ENCODE measurements at places on chromosomes 6 and 20.

DNA sequence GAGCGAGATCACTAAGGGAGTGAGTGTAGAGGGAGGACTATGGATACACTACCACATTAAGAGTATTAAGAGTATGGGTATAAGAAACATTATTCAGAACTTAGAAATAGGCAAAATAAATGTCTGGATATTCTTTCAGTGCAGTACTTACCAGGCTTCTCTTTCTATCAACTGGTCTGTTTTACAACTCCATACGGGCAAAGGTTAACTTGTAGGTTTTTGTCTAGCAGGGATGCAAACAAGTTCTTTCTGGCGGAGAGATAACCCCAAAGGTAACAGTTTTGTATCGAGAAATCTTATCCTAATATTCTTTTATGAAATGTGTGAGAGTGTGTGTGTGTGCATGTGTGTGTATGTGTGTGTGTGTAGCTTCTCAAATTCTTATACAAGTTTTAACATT, 186.2 kb downstream of the ARHGAP18 start:
- no peak for DNase-seq

GRCh38 chr6:124462750-124463149, 499.5 kb upstream of the RNF217 start:
- DNase-seq = no peak

- DNase-seq = no peak
These were observed 1021.6 kb downstream of the EYS start for GRCh38 chr6:64685401-64685800.

DNA sequence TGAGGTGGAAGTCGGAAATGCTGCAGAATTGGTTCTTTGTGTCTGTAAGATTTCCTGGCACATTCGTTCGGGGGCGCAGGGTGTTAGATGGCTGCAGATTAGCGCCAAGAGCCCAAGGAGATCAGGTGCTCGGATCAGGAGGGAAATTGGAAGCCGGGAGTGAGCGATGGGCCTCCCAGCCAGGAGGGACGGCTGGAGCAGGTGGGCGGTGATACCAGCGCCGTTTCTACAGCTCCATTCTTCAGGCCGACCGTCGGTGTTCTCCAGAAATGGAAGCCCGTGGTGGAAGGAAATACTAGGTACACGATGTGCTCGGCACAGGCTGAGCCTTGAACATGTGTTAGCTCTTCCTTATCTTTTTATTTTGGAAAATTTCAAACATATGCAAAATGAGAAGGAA, 6.5 kb downstream of the SIRPA start:
- no peak for DNase-seq

DNA sequence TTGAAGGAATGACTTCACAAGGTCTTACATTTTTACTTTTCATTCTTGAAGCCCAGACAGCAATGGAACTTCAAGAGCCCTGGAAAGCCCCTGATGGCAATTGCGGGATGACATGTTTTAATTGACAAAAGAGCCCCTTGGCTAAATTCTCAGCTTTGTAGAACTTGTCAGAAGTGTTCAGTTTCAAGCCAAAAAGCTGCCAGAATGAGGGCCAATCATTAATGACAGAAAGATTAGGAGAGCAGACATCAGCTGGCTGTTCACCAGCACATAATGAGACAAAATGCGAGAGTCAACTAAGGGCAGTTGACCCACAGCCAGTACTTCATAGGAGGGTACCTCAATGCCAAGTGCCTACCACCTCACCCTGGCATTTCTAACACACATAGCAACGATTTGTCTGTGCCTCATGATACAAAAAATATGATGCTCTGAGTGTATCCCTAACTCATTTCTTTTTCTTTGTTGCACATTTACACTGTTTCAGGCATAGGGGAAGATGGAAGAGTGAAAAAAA, 243.1 kb downstream of the MYLK4 start:
- no peak for DNase-seq

DNA sequence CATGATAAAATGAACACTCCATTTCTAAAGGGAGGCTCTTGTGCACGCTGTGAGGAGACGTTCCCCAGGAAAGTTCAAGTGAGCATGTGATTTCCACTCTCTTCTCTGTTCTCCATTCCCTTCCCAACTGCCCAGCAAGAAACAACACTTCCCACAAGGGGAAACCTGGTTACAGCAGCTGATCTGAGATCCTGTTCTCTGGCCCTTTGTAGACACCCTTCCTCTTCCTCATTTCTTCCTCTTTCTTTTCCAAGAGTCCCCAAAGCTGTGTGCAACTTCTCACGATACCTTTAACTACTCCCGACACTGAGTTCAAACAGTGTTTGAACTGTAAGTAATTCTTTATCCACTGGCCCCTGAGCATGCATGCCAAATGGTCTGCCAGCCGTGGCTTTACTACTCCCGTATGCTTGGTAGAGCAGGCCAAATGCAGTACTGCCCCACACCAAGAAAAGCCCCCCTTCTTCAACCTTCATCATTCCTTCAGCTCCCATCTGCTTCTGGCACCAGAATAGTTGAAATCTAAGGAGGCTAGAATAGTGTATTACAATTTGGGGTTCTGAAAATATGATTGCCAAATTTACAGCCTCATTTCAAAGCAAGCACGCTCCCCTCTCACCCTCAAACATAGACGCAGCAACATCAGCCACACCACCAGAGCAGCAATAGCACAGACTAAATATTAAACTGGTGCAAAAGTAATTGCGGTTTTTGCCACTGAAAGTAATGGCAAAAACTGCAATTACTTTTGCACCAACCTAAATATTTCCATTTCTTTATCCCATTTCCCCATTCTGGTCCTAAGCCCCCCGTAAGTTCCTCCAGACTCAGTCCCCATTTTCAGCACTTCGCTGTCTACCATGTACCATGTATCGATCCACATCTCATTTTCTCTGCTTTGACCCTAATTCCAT, 4.3 kb downstream of the HLA-DMB start:
- DNase-seq = no peak

GRCh38 chr6:21265730-21266044, 327.9 kb upstream of the SOX4 start:
- DNase-seq = no peak

GRCh38 chr6:37280162-37280887, 22.4 kb upstream of the TMEM217 start:
- DNase-seq = no peak

GRCh38 chr6:150100745-150101144, 31.8 kb upstream of the ULBP3 start:
- no peak for DNase-seq

DNA sequence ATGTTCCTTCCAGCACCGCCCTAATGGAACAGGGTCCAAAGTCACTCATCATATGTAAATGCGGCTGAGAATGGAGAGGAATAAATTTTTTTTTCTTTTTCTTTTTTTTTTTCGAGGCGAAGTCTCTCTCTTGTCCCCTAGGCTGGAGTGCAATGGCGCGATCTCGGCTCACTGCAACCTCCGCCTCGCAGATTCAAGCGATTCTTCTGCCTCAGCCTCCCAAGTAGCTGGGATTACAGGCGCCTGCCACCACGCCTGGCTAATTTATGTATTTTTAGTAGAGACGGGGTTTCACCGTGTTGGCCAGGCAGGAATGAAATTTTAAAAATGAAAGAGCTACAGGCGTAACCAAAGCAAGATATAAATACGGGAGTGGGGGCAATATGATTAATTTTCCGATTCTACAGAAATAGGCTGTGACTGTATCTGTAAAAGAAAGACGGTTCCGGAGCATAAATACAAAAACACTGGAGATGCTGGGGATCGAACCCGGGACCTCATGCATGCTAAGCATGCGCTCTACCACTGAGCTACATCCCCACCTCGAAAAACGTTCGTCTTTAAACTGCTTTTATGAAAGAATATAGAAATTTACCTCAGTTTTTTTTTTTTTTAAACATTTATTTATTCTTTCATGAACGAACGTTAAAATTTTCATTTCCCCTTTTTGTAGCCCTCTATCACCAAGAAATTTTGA, 132.2 kb downstream of the GPX5 start:
- peak; percentile 56 for DNase-seq

GRCh38 chr20:34954904-34955230, 739 bp downstream of the GSS start:
- DNase-seq = no peak

- no peak for DNase-seq
These were observed 518.1 kb upstream of the JARID2 start for GRCh38 chr6:14727494-14728395.

GRCh38 chr6:159606786-159607185, 86.3 kb downstream of the SOD2 start:
- DNase-seq = no peak

DNA sequence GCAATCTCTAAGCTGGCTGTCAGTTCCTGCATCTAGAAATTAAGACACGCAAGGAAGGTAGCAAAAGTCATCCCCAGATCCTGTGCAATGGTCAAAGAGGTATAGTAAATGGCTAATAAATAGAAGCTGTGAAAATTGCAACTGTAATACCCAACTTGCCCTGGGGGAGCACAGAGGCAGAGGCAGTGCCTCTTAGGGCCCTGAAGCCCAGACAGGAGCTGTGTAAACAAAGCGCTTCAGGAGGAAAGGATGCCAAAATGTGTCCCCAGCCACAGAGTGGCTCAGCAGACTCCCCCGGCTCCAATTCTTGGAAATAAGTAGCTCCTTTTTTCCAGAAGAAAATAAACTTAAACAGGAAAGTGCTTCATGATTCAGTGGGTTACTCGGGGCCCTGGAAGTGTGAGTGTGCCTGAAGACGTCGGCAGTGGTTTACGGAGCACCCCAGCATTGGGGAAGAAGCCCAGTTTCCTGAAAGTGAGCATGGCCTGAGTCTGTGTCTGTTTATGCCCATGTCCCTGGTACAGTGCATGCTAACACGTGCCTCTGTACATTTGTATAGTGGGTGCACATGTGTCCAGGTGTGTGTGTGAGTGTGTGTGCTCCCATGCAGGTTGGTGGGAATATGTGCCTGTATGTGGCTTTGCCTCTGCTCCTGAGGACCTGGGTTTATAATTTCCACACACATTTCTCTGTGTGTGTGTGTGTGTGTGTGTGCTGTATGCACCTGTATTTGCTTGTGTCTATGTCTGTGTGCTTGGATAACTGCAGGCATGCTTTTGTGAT, 246.7 kb downstream of the MAFB start:
- DNase-seq = no peak

DNA sequence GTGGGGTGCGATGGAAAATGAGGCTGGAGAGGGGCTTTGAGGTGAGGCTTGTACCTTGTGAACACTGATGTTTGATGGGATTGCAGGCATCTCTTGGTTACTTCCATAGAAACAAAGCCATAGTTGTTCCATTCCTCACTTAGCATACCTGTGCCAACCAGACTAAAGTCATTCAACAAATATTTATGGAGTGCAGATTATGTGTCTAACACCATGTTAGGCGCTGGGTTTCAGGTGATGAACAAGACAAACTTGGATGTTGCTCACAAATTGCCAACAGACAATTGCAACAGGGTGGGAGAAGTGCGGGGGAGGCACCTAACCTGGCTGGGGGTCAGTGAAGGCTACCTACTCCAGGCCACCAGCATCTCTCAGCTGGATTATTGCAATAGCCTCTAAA, 1.5 kb downstream of the TTPAL start:
- no peak for DNase-seq

DNA sequence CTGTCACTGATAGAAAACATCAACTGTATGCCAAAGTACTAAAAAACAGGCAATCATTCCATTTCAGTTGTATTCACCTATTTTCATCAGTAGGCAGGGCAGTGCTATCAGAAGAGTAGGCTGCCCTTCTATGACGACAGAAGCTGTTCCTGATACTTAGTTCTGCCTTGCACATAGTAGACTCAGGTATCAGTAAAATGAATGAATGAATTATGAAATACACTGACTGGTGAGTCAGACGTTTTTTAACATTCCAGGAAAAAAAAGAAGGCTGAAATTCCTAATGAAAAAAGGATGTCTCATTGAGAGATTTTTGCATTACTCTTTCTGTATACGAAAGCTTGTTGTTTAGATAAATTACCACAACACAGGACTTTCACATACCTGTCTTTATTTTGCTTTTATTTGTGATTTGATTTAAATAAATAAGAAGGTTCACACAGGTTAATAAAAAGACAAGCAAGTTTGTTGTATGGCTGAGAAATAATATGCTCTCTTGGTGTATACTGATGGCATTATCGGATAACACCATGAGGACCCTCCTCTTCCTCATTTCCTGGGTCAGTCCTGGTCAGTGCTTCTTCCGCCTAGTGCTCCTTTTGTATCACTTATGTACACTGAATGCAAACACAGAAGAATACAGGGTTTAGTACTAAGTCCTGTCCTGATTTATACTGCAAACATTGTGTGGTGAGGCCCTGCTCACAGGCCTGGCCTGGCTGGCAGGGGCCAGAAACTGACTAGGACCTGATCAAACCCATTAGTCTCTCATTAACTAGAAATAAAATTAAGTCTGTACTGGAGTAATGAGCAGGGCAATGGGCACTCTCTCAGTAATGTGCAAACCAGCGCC, 39.4 kb upstream of the SPDEF start:
- no peak for DNase-seq

- DNase-seq = no peak
These were observed 60.1 kb upstream of the PRSS16 start for GRCh38 chr6:27187231-27188060.

DNA sequence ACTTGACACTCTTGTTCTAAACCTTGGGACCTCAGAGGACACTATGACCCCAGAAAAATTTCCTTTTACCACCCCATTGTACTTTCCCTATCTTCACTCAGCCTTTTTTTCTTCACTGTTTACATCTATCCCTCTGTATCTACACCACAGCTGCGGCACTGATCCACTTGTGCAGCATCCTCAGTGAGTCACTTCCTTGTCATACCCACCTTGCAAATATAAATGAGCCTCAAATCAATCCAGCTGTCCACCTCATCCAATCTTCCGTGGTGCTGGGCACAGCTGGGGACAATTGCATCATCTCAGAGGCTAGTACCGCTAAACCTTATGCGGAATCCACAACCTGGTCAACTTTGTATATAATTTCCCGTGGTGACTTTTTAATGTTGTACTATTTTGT, 710.5 kb downstream of the QKI start:
- no peak for DNase-seq

DNA sequence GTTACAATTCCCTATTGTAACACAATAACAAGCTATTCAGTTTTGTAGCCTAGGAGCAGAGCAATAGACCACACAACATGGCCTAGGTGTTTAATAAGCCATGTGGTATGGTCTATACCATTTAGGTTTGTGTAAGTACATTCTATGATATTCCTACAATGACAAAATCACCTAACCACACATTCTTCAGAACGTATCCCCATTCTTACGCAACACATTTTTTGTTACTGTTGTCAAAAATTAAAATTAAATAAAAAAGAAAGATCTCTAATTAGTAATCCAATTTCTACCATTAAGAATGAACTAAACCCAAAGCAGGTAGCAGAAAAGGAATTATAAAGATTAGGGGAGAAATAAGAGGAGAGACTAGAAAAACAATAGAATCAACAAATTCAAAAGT, 44.0 kb downstream of the RANBP9 start:
- no peak for DNase-seq

GRCh38 chr20:38728911-38729642, 4.8 kb downstream of the SLC32A1 start:
- DNase-seq = peak; percentile 3

GRCh38 chr6:63307581-63308246, 12.1 kb downstream of the LGSN start:
- DNase-seq = no peak

- no peak for DNase-seq
These were observed 70.4 kb upstream of the PTPN1 start for GRCh38 chr20:50439539-50440453.
